Activated T-helper 1 cell treated with Interleukin-2 at 50 U/mL for 16 hours (primary cell): ENCODE measurements at places on chromosomes 6 and 20.

GRCh38 chr6:56915832-56916231 lies 39.1 kb upstream of the BEND6 start:
- DNase-seq: no peak

GRCh38 chr20:18272451-18272850 lies 15.9 kb upstream of the ZNF133 start:
- DNase-seq: no peak

DNA sequence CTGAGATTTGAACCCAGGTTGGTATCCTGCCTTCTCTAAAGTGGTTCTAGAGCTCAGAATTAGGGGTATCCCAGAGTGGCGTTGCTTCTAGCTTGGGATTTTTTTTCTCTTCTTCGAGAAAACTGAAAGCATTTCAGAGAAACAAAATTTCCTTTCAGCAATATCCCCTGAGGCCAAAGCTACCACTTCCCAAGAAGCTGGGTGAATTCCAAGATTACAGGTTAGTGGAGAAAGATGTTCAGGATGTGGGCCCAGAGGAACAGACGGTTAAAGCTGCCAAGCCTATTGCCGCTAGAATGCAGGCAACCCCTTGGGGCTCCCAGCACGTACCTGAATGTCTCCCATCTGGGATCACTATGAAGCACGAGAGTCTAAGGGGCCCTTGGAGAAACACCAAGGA lies 134.1 kb downstream of the FOXO3 start:
- DNase-seq: no peak

GRCh38 chr6:165922309-165922794 lies 245.3 kb downstream of the TBXT start:
- DNase-seq: no peak

GRCh38 chr6:159727717-159728445 lies 575 bp downstream of the WTAP start:
- no peak for DNase-seq

DNA sequence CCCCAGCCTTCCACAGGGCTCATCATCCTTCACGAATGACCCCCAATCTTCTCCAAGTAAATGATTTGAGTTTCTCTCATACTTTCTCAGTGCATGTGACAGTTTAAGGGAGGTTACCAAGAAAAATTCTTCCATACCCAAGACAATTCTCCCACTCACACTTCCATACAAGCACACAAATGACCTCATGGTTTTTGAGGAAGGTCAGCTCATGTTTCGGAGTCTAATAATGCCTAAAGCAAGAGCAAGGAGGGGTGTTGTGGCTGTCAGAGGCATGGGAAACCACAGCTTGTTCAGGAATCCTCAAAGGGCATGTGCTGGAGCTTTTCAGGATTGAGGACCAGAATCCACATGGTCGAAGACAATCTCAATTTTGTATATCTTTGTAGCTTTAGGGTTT lies 279.0 kb downstream of the MAFB start:
- DNase-seq: no peak

GRCh38 chr6:30570740-30571074 lies 535 bp upstream of the ABCF1 start:
- no peak for DNase-seq
